Tongue (tissue), 3 donors: ENCODE measurements at places on chromosomes 7 and 10.

- DNase-seq, result no peak
Measured at GRCh38 chr7:151310578-151310977, 31.0 kb upstream of the NUB1 start.

- DNase-seq, result no peak
Measured at GRCh38 chr10:102188298-102188940, 36.2 kb downstream of the NOLC1 start.

GRCh38 chr7:115827305-115828045, 203.1 kb downstream of the TFEC start:
- DNase-seq, result no peak

- DNase-seq, result no peak
Measured at GRCh38 chr10:17240616-17241015, 12.6 kb downstream of the VIM start.

- DNase-seq, result no peak
Measured at GRCh38 chr10:116840389-116841075, 8.8 kb upstream of the ENO4 start.

- no peak for DNase-seq
Measured at GRCh38 chr10:97390091-97390490, 11.0 kb downstream of the RRP12 start.

- DNase-seq, result peak; percentile 35
Measured at GRCh38 chr7:15686957-15687545, 568 bp upstream of the MEOX2 start.

DNA sequence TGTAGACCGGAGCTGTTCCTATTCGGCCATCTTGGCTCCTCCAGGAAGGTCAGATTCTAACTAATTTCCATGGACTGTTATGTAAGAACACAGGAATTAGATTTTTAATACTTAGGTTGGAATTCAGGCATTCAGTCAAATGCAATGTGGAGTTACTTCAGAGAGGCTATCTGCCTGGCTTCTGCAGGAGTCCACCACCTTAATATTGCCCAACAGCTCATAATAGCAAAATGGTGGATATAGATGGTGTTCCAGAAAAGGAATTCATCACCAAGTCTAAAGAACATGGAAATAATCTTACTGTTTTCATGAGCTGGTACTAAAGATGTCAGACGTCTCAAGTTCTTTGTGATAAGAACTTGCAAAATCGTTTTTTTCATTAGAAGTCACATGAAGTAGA, 39.5 kb downstream of the CRHR2 start:
- DNase-seq, result no peak

DNA sequence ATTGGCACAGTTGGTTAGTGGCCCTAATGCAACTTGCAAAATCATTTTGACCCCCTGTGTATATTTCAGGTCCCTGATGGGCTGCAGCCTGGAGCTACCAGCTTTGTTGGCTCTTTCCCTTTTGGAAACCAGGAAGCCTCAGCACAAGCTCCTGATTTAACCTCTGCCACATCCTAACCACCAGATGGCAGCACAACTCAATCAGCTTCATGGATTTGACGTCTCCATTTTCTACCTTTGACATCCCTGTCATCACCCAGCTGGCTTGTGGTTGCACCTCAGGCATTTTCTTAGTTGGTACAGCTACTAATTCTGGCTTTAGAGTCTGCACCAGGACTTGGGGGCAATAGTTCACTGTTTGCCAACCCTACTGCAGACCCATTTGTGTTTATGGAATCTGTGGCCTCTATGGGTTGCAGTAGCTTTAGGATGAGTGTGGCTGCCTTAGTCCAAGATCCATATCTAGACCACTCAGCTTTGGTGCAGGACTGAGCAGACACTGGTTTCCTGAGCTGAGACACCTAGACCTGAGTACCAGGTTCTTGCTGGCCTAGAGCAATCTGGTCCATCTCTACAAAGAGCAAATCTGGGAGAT, 456.2 kb downstream of the REEP3 start:
- DNase-seq, result peak; percentile 68

GRCh38 chr10:69632516-69633199, 2.6 kb downstream of the FAM241B start:
- no peak for DNase-seq

DNA sequence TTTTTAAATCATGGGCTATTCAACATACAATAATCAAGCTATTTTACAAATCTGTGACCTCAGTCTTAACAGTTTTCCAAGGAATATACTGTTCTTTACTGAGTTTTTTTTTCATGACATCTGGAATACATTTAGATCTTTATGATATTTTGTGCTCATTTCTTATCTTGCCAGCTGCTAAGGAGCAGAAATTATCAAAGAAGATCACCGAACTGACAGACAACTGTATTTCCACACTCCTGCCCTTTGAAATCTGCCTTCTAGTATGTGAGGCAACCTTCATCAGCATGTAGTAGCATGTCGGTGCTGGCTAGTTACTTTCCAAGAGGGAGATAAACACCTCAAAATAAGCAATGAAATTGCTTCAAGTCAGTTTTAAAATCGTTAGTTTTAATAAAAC, 66.4 kb downstream of the NHLRC2 start:
- no peak for DNase-seq

GRCh38 chr7:9017286-9017685, 583.9 kb downstream of the NXPH1 start:
- DNase-seq, result no peak

DNA sequence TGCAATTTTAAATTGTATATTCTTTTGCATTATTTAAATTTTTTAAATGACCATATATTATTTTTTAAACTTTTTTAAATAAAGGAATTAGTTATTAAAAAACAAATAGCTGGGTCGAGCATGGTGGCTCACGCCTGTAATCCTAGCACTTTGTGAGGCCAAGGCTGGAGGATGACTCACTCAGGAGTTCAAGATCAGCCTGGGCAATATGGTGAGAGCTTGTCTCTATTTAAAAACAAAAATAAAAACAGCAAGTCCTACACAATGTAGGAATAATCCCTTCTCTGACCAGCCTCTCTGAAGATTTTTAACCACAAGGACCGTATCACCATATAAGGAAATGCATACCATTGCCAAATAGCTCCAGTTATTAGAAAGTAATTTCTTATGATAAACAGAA, 19.6 kb downstream of the NOC3L start:
- DNase-seq, result no peak

- no peak for DNase-seq
Measured at GRCh38 chr10:128623776-128624175, 497.6 kb upstream of the MKI67 start.

DNA sequence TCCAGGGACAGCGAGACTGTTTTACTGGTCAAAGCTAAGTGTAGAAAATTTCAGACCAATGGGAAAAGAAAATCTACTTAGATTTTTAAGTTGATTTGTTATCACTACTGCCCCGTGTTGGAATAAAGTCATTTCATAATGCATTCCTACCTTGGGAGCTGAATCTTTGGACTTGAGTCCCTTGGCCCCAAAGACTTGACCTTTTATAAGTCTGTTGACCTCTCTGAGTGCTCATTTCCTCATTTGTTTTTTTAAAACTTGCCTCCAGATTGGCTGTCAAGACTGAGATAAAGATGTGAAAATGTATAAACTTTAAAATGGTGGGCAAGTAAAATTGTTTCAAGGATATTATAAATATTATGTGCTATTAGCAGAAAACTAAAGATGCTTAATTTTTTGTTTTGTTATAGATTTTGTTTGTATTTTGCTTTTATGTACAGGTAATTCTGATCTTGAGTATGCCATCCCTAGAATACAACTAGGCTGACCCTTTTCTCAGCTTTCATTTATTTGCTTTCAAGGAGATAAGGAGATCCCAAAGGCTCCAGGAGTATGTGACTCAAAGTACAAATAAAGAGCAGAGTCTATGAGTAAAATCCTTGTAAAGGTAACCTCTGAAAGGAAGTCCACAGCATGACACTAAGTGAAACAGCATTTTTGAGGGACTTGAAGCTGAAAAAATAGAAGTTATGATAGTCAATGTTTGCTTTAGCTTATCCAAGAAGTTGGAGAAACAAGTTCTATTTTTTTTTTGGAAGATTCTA, 54.6 kb downstream of the TMEM26 start:
- DNase-seq, result no peak

DNA sequence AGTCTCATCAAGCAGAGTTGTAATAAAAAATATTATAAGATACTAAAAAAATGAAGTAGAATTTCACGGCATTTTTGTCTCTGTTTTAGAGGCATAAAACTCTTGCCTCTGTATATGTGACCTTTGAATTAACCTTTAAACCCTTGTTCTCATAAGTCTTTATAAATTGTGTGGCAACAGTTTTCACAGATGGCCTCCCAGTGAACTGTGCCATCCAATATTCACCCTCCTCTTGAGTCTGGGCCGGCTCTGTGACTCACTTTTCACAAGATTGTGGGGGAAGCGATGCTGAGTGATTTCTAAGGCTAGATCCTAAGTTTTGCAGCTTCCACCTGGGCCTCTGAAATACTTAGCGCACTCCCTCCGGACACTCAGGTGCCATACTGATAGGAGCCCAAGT, 4.6 kb upstream of the USP6NL start:
- DNase-seq, result no peak

DNA sequence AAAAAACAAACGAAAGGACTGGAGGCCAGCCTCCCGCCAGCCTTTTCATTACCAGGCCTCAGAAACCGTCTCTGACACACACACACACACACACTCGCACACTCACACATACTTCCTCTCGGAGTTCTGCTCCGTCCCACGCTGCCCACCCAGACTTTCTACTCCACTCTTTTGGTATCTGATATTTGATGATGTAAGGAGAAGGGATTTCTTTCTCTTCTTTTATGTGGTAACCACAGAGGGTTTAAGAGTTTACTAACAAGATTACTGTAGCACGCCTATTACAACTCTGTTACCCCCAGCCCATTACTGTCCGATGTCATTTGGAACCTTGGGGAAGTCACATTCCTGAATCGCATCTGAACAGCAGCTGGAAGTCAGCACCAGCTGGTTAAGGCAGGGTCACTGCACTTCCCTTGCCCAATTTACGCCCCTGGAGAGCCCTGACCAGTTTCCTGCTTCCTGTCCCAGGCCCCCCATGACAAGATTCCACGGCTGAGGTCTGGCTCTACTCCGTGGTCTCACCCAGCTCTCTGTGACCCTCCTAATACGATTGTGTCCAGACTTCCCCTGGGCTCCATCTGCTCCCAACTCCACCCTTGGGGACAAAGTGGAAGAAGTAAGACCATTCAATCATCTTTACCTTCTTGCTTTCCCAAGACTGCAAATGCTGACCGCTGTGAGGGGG, 1.1 kb downstream of the DENND2A start:
- peak; percentile 78 for DNase-seq

DNA sequence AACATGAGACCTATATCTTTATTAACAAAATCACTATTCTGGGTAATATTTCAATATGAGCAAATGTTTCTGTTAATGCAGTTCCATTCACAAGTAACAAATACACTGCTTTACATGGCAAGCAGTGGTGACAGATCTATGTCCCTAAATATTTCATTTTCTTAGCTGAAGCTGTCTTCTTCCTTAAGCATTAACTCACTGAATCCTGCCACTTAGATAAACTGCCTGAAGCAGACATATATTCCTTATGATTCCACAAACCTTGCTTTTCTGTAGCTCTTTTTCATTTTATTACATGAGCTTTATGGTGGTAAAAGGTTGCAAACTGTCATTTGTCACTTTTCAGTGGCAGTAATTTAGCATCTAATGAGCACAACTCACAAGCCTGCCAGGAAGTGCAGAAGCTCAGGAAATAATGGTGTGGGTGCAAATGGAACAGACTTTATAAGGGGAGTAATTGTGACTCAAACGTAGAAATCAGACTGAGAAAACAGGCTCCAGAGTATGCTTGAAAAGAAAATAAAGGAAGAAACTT, 217.2 kb downstream of the XPNPEP1 start:
- DNase-seq, result no peak

- DNase-seq, result no peak
Measured at GRCh38 chr7:129482781-129483180, 19.6 kb upstream of the SMKR1 start.

DNA sequence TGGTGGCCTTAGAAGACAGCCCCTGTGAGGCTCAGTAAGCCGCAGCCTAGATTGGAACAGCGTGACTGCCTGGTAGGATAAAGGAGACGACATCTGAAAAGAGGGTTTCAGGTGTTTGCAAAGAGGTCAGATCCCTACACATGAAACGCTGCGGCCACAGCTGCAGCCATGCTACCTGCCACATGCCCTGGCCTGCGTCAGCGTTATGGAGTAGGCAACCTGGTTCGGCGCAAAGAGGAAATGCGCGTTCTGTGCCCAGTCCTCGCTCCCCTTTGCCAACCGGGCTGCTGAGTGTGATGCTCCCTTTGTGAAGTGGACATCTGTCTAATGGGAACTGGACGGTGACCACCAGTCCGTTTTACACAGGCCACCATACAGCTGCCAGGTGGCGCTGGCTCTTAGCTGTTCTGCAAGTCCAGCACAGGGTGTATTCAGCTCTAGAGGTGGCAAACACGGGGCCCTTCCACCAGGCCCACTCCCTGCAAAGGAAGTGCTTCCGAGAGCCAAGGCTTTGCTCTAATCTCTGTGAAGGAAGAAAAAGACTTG, 160.3 kb downstream of the CELF2 start:
- no peak for DNase-seq

DNA sequence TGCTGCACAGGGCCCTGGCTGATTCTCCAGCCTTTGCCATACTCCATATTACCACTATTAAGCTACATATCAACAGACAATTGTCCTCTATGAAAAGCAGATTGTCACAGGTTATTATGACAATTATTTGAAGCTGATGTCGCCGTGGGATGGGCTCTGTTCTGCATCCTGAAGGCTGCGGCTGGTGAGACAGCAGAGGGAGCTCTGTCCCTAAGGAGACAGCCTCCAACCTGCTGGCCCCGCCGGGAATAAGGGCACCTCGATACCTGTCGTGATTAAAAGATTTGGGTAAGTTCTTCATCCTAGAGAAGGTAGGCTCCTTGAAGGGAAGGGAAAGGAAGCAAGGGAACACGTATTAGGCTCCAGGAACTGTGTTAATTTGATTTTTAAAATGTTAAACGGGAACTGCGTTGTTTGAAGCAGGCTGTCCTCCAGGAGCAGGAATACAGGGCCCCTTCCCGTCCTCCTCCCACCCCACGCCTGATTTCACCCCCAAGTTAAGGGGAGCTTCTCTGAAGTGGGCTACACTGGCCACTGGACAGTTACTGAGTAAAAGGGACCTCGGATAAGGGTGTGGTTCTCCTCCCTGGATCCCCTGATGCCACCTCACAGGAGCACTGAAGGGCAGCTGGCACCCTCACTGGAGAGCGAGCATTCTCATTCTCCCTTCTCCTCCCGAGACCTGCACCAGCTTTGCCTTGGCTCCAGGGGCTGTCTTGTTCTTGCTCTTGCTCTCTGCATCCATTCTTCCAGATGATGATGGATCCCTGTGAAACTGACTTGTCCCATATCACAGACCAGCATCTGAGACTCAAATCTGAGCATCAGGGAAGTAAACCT, 11.8 kb upstream of the TIAL1 start:
- DNase-seq, result peak; percentile 18

- DNase-seq, result no peak
Measured at GRCh38 chr10:119940487-119940886, 48.0 kb downstream of the SEC23IP start.

GRCh38 chr10:73803680-73804286, 7.6 kb downstream of the NDST2 start:
- no peak for DNase-seq

GRCh38 chr7:147308539-147308938, 1191.9 kb downstream of the CNTNAP2 start:
- DNase-seq, result peak; percentile 15
